ENCODE measurements at places on chromosomes 1 and 21.

DNA sequence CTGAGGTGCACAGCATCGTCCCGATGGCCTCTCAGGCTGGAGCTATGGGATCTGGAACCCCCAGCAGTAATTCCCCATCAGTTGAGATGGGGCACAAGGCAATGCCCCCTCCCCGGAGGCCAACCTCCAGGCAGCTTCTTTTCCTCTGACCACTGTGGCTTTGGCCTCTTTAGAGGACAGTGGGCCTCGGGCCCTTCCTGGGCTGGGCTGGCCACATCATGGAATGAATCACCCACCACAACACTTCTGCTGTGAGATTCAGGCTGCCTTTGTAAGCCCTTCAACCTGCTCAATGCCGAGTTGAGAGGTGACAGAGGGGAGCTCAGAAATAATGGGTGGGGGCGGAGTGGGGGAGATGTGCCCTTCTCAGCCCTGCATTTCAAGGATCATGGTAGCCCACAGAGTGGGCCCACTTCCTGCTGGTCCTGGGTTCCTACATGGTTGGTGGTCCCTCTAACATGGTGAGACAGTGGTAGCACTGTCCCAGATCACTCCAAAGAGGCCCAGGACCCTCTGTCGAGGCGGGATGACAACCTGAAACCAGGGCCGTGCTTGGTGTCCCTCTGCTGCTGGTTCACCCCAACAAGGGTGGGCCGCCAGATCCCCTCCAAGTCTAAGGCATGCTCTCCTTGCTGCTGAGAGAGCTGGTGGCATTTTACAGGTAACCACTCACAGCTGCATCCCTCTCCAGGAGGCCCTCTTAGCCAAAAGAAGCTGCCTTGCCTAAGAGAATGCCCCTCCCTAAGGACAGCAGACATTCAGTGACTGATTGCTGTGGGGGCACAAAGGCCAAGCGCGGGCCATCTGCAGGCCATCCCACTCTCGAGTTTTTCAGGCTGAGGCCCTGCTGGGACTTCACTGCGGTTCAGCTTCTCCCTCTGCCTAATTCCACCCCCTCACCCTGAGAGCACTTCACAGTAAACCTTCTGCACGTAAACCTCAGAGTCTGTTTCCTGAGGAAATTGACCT is 29.7 kb upstream of the EVA1B start:
- DNase-seq, result no peak

DNA sequence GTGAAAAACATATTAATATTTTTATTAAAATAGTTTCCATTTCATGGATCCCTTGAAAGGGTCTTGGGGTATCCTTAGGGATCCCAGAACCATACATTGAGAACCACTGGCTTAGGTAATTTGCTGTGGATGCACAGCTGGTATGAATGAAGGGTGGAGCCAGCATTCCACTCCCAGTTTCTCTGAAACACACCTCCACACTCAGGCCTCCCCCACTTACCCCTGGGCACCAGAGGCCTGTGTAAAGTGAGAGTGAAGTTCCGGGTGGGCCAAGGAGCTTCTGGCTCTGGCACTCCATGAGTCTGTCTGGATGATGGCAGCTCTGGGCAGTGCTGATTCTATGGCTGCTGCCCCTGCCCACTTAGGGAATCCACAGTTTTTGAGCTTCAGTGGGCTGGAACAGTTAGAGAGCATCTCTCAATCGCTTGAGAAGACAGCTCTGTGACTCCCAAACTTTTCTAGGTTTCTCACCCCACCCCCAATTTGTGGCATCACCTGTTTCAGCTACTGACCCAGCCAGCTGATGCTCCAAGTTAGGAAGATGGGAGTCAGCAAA is 57.8 kb upstream of the CD1D start:
- no peak for DNase-seq

- peak; percentile 36 for DNase-seq
Measured at GRCh38 chr1:167121375-167122120, 27.7 kb downstream of the STYXL2 start.

DNA sequence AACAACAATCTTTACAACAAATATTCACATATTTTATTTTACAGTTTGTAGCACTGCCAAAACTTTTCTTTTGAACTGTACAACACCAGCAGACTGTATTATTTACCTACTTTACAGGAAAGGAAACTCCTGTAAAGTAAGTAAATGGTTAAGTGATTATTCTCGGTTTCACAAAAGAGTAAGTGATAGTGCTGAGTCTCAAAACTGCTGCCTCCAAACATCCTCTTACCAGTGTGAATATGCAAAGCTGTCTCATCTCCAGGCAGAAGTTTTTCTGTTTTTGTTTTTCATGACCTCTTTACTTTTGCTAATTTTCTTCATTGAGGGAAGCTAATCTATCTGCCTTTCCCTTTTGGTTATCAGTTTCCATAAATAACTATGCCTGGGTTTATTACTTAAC is 286.7 kb downstream of the SRGAP2C start:
- DNase-seq, result no peak

All from naive thymus-derived CD8-positive, alpha-beta T cell (primary cell).